Lung microvascular endothelial cell (primary cell): ENCODE measurements at places on chromosomes 7 and 10.

GRCh38 chr10:32413513-32413912 lies 32.4 kb upstream of the CCDC7 start:
- DNase-seq: no peak

- DNase-seq: no peak
These were observed 109.5 kb upstream of the GATA3 start for GRCh38 chr10:7945034-7945433.

DNA sequence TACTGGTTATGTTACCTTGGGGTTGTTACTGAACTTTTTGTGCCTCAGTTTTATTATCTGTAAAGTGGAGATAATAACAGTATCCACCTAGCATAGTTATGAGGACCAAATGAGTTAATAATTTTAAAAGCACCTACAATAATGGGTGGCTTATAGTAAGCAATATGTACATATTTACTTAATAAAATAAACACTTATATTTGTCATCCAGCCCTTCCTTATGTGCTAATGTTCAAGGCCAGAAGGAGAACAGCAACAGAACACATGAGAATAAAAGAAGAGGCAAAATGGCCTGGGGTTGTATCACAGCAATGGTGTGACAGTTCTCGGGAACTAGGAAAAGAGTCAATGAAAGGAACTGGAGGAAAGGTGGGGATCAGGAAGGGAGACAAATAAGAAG lies 255.4 kb upstream of the LRGUK start:
- no peak for DNase-seq

- no peak for DNase-seq
These were observed 44.8 kb downstream of the PALS2 start for GRCh38 chr7:24617957-24618616.

DNA sequence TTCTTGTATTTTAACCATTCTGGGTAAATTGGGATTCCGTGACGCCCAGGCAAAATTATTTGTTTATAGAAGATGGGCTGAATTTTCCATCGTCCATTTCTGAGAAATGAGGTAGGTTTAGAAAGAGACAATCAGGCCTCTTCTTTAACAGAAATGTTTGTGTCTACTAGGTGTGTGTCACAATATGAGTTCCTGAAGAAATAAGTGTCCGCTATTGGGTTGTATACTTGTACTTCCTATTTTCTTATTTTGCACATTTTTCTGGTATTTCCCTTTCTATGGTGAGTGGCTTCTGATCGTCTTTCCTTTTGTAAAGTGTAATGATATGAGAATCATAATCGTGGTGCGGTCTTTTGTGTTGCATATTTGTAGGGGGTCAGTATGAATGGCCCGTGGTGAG lies 83.9 kb downstream of the TCF7L2 start:
- DNase-seq: no peak

- no peak for DNase-seq
These were observed 187.3 kb upstream of the PRSS58 start for GRCh38 chr7:142445019-142445686.

DNA sequence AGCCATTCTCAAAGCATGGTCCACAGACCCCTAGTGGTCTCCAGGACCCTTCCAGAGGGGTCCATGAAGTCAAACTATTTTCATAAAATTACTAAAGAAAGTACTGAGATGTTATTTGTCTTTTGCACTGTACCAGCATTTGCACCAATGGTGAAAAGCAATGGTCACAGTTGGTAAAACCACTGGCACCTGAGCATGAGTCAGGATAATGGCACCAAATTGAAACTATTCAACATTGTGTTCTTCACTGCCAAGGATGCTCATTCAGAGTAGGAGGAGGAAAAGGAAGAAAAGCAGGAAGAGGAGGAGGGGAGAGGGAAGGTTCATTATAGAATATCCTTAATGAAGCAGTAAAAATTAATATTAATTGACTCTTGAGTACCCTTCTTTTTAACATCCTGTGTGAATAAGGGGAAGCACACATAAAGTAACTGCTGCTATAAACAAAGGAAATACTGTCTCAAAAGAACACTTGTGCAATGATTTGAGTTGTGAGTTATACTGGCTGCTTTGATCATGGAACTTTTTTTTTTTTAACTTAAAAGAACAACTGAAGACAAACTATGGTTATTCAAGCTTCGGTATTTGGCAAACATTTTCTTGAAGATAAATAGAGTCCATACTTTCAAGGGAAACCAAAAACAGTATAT lies 60.2 kb downstream of the MPP7 start:
- DNase-seq: no peak

GRCh38 chr7:50962962-50963374 lies 180.3 kb upstream of the GRB10 start:
- DNase-seq: peak; percentile 88

DNA sequence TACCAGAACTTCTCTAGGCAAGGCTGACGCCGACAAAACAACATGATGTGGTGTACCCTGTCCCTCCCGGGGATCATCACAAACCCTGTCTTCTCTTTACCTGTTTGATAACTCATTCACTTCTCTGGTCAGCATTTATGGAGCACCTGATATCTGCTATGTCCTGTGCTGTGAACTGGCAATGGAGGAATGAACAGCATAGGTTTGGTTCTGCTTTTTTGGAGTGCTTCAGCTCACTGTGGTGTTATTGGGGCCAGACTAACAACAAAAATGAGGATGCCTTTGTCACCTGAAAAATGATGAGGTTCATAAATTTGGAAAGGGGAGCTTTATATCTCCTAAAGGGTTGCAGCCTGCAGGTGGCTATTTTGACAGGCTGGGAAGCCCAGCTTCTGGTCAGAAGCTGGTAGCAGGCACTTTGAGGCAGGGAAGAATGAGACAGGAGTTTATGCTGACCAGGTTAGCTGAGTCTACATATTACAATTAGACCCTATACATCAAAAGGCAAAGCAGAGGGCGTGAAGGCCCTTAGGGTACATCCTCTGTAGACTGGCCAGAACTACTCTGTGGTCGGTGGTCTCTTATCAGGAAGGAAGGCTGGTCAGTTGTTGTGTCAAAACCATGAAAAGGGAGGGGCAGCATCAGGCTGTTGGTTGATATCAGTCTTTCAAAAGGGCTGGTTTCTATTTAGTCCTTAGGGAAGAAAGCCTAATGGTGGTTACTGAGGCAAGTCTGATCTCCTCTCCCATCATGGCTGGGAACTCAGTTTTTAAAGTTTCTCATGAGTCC lies 42.3 kb downstream of the SH2D4B start:
- DNase-seq: no peak

DNA sequence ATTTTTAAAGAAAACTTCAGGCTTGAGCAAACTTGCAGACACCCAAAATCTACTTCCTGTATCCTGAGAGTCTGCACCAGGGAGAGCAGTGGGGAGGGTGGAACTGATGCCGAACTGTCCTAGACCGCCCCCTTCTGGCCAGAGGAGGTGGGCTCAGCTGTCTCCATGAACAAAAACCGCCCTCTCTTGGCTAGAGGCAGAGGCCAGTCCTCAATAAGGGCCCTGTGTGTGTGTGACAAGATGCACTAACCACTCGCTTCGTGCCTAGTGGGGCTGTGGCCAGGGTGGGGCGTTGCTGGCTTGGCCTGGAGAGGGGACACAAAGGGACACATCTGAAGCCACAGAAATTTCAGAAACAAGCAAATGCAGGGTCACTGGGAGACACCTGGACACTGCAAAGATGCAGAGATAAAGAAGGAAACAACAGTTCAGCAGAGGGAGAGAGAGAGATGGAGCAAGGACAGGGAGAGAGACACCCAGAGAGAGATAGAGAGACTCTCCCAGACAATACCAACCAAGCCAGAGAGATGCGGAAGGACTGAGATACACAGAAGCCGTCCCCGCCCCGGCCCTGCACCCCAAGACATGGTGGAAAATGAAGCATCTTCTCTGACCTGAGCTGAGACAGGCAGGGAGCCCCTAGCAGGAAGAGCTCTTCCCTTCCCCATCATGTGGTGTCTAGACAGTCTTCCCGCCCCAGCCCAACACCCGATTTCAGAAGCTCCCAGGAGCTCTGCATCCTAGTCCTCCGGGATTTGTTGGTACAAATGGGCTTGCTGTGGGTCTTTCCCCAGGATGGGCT lies 22.7 kb upstream of the FXYD4 start:
- peak; percentile 81 for DNase-seq

GRCh38 chr10:49431426-49431825 lies 35.5 kb upstream of the DRGX start:
- DNase-seq: no peak

DNA sequence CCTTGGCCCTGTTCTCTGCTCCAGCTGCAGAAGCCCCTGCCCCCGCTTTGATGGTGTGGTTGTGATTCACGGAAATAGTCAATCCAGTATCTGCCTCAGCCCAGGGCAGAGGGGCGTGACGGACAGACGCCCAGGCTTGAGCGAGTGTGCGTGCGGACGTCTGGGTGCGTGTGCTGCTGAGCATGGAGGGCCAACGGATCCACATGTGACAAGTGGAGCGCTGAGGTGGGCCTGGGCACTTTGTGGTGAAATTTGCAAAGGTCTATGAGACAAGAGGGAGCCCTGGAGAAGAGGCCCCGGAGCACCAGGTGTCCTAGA lies 94.4 kb downstream of the WDR37 start:
- no peak for DNase-seq

DNA sequence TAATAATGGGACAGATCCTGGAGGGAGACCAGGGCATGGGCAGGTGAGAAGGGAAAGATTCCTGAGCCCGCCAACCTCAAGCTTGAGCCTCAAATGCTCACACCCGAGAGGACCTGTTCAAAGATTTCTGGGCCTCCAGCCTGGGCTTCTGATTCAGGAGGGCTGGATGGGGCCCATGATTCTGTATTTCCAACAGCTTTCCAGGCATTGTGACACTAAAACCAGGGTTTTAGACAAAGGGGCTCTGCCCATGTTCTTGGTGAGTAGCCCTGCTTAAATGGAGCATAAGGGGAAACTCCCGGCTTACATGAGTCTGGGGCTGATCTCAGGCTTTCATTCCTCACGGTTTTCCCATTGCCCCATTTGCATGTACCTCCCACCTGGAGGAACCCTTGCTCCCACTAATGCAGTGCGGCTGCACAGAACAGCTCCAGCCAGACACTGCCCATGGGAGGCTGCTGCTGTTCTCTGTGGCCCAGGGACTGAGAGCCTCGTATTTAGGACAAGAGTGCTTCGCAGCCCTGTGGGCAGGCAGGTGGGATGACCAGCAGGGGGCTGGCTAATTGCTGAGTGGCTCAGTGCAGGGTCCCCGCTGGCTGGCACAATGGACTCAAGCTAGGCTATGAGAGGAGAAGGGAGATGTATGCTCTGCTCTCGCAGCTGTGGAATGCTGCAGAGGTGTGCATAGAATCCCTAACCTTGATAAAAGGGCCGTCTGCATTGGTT lies 135.3 kb upstream of the COBL start:
- no peak for DNase-seq

GRCh38 chr10:48232717-48233447 lies 41.6 kb downstream of the FRMPD2 start:
- DNase-seq: no peak

GRCh38 chr7:30970594-30971094 lies 6.9 kb downstream of the GHRHR start:
- DNase-seq: no peak

- DNase-seq: no peak
These were observed 259.1 kb downstream of the FGFR2 start for GRCh38 chr10:121339114-121339513.

DNA sequence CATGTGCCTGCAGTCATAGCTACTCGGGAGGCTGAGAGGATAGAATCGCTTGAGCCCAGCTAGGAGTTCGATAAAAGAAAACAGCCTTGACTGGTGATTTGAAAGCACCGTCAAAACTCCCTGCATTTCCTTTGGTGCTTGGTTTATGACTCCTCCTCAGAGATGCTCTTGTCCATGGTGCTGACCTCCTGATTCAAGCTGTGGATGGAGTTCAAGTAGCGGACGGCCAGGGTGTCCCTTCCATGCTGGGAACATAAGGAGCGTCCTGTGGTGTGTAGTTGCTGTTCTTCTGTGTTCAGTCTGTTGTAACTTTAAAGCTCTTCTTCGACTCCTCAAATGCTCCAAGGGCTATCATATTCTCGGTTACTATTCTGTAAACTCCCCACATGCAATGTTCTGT lies 382.5 kb upstream of the KIAA1217 start:
- DNase-seq: peak; percentile 15

DNA sequence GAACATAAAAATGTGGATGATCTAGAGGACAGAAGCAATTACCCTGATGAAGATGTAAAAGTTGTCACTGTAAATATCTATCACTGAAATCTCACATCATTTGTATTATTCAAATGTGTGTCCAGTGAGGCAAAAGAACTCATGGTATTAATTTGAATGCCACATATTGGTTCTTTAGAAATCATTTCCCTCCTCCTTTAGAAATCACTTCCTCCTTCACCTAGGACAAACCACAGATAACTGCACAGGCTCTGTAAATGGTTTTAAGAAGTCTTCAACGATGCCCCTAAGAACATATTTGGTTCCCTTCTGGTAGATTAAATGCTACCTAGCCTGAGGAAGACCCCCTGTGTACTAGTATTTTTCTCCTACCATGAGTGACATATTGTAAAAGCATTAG lies 33.1 kb upstream of the ZNF518A start:
- no peak for DNase-seq

DNA sequence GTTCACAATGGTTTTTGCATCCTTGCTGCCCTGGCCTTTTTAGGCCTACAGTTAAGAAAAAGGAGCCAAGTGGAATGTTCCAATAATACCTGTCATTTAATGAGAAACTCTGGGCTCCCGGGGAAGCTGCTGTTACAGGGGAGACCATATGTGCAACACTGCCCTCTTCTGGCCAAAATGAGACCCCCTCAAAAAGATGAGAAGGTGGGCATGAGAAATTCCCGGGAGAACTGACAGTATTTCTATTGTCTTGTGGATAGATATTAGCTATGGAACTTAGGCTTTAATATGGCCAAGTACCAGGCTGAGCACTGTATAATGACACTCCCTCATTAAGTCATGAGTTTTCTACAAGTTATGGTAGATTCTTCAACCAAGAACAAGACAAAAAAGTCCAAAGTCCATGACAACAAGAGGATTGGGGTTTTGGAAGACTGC lies 99.4 kb downstream of the CCDC3 start:
- DNase-seq: peak; percentile 76

DNA sequence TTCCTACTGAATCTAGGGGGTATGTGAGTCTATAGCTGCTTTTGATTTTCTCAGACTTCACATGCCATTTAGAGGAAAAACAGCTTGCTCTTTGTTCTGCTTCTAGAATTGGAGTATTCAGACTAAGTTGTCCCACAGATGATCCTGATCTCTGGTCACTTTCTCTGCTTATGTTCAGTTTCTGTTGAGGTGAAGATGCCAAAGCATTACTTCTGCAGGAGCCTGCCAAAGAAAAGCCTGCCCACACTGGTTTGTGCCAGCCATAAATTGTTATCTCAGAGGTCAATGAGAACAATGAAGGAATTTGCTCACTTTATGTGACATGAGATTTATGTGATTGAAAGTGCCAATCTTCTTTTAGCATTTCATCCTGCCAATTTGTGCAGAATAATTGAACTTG lies 163.6 kb downstream of the CDK14 start:
- no peak for DNase-seq

GRCh38 chr10:115030483-115031200 lies 62.5 kb upstream of the ATRNL1 start:
- DNase-seq: no peak

GRCh38 chr7:43650457-43651052 lies 67.6 kb downstream of the STK17A start:
- DNase-seq: peak; percentile 28
